ENCODE measurements at places on chromosomes 6 and 20.
A peak's percentile ranks its signal among the peaks of the same experiment; 100 is the strongest.

- DNase-seq = no peak
Measured at GRCh38 chr6:140641412-140641811, 1267.0 kb upstream of the CITED2 start.

- no peak for DNase-seq
Measured at GRCh38 chr6:137705160-137706082, 161.6 kb upstream of the TNFAIP3 start.

GRCh38 chr6:106849120-106849519 lies 125.4 kb downstream of the CD24 start:
- DNase-seq = no peak

- DNase-seq = no peak
Measured at GRCh38 chr6:87115402-87116135, 20.7 kb upstream of the CGA start.

DNA sequence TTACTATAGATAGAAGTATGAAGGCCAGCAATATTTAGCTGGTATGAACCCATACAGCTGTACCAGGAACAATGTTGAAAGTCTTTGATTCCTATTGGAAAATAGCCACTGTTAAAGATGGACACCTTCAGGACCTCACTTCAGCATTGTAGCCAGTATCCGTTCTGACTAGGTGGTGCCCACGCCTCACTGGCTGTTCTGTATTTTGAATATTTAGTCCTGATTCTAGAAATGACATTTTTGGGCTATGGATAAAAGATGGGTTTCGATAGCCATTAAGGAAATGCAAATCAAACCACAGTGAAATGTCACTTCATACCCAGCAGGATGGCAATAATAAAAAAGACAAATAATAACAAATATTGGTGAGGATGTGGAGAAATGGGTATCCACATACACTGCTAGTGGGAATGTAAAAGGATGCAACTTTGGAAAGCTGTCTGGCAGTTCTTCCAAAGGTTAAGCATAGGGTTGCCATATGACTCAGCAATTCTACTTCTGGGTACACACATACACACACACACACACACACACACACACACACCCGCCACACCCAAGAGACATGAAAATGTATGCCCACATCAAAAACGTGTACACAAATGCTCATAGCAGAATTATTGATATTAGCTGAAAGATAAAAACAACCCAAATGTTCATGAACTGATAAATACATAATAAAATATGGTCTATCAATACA lies 56.8 kb downstream of the UTRN start:
- DNase-seq = no peak

GRCh38 chr6:53795340-53795701 lies 516 bp downstream of the LRRC1 start:
- peak; percentile 78 for DNase-seq

GRCh38 chr6:16961577-16961976 lies 140.3 kb upstream of the STMND1 start:
- no peak for DNase-seq

DNA sequence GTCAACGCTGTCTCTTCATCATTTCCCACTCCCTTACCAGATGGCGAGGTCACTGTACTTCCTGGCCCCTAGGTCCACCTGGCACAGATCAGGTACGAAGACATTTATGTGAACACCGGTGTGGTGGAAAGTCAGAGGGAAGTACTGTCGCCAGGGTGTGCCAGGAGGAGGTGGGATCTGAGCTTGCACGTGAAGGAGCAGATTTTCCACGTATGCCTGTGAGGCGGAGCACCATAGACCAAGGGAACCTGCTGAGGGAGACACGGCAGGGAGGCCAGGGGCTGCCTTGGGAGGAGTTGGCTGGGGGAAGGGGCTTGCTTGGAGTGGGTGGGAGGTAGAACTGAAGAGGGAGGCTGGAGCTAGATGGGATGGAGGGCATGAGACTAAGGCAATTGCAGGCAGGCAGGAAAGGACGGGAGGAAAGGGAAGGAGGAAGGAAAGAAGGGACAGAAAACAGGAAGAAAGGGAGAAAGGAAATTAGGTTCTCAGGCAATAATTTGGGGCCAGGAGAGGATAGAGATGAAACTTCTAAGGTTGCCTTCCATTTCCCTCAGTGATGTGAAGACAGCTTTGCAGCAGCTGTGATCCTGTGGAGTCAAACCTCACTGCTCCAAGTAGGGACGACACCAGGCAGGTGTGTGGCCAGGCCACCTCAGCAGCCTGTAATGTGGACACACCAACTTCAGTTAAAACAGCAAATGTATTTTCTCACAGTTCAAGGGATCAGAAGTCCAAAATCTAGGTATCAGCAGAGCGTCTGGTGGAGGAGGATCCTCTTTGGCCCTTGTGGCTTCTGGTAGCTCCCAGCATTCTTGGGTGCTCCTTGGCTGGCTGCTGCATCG lies 46.8 kb downstream of the CHMP4B start:
- no peak for DNase-seq

DNA sequence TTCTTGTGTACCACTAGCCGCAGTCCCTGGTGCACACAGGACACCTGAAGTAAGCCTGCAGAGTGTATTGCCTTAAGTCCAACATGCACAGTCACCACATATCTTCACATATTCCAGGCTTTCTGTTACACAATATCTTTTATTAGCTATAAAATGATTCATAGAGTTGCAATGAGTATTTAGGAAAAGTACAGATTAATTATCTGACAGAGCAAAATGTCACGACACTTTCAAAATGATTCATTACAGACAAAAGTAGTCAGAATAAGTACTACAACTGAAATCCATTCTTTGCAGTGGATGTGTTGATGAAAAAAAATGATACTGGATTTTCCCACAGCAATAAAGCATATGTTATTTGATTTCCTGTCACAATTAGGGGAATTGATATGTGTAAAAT lies 199.5 kb upstream of the ASCC3 start:
- no peak for DNase-seq

DNA sequence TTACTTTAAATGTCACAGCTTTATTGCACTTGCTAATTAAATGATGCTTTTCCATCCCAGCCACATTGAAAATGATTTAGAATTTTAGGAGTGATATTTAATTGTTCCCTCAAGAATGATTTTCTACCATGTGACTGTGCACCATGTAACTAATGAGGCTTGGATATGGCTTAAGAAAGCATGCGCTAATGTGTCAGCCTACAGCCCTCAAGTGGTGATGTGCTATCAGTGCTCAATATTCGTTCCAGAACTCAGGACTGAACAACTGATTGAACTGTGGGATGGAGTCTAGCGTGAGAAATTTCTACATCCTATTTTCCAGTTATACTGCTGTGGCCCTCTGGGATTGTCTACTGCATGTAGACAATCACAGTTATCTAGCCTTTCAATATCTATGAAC lies 71.5 kb downstream of the PKIB start:
- no peak for DNase-seq

DNA sequence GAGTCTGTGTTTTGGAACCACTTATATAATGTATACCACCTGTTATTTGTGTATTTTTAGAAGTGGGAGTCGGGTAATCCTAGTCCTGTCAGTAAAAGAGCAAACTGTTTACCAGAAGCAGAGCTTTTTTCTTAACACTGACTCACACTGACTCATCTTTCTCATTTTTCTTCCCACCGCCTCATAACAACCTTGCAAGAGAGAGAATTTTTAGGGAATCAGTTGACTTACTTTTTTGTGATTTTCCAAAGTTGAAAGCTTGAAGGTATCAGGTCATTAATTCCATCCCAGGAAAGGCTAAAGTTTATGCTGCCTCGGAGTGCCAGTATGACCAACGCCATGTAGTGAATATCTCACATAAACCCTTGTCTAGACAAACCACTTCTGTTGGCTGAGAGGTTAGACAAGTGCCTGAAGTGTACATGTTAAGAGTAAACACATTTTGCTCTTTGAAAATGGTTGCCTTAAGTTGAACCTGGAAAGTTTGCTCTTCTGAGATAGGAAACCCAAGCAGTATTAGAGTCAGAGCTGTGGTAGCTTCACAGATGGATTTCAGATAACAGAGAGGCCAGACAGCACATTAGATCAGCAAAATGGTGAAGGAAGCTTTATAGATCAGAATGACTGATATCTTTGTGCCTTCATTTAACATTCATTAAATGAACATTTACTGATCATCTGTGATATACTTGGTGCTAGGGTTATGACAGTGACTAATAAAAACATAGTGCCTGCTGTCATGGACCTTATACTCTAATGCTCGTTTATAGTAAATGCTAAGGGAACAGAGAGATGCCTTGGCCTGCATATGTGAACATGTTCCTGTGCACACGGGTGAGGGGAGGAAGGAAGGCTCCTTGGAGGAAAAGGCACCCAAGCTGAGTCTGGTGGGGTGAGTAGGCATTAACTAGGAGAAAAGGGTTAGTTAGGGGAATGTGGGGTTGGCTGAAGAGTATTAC lies 29.1 kb upstream of the PKIG start:
- DNase-seq = peak; percentile 52

DNA sequence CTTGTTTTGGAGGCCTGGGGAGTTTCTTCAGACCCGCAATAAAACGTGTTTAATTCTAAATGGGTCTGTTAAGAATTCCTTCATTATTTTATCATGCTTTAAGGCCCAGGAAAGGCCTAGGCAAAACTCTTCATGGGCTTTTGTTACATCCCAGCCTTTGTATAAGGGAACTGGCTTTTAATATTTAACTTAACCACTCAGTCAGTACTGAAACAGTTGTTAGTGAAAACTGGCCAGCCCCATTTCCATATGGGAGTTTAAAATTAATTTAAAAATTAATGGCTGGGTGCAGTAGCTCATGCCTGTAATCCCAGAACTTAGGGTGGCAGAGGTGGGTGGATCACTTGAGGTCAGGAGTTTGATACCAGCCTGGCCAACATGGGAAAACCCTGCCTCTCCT lies 213.2 kb upstream of the FKBP1C start:
- DNase-seq = no peak

DNA sequence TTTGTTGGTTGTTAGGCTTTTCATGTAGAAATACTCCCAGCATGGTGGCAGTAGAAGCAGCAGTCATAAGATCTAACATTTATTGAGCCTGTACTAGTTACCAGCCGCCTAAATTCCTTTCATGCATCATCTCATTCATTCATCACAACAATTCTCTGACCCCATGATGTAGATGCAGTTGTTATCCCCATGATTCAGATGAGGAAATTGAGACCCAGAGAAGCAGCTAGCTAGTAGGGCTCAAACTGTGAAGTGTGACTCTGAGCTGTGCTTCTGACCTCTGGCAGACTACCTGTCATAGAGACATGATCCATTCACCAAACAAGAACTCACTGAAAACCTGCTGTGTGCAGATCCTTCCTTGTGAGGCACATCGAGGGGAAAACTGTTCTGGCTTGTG lies 16.9 kb downstream of the RREB1 start:
- no peak for DNase-seq

DNA sequence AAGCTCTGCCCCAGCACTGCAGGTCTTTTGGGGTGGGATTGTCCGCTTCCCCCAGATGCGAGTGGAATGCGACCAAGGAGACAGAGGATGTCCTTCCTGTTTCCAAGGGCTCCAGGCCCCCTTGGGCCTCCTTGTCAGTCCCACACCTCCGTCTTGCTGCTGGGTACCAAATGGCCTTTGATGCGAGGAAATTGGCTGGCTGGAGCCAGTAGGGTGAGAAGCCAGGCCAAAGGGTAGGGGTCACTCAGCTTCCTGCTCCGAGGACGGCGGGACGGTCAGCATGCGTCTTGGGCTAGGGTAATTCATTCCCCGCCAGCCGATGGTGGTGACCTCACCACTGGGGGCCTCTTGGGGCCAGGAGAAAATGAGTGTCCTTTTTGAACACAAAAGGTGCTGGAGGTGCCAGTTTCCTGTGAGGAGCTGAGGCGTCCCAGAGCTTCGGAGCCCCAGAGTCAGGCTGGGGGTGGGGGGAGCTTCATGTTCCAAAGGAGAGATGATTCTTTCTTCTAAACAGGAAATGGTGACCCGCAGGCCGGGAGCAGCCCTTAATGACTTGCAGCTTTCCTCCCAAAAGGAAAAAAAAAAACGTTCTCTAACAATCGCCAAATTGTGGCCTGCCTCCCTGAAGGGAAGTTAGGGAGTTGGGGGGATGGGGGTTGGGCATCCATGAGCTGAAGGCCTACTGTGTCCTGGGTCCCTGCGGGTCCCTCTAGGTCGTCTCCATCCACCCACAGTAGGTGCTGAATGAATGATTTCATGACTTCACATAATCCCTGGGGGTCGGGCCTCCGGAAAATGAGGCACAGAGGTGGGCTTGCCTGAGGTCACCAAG lies 6.7 kb downstream of the SNAI1 start:
- DNase-seq = no peak

DNA sequence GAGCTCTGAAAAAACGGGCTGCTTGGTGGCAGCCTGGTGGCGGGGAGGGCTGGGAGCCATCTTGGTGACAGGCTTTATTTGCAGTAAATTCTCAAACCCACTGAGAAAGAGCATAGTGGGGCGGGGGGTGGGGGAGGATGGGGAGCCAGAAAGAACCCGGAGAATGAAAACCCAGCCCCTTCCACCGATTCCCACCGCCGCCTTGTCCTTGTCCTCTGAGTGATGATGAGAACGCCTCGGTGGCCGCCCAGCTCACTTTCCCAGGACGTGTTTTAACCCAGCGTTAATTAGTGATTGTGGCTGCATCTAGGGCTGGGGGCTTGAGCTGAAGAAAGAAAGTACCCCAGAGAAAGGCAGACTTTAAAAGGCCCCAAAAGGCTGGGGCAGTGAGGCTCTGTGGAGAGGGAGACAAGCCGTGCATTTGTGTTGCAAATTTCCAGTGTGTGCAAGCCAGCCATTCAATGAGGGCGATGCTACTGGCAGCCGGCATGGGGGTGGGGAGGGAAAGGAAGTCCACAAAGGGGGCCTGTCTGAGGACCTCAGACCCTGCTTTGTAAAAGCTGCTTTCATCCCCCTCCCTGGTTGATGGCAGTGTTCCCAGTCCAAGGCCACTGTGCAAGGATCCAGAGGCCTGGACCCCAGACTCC lies 6.2 kb upstream of the GHRH start:
- DNase-seq = no peak

GRCh38 chr6:7169296-7169721 lies 61.5 kb downstream of the RREB1 start:
- DNase-seq = no peak

- DNase-seq = no peak
Measured at GRCh38 chr6:160173806-160174527, 52.4 kb downstream of the SLC22A1 start.

GRCh38 chr6:109242925-109243324 lies 139.3 kb downstream of the CD164 start:
- no peak for DNase-seq

DNA sequence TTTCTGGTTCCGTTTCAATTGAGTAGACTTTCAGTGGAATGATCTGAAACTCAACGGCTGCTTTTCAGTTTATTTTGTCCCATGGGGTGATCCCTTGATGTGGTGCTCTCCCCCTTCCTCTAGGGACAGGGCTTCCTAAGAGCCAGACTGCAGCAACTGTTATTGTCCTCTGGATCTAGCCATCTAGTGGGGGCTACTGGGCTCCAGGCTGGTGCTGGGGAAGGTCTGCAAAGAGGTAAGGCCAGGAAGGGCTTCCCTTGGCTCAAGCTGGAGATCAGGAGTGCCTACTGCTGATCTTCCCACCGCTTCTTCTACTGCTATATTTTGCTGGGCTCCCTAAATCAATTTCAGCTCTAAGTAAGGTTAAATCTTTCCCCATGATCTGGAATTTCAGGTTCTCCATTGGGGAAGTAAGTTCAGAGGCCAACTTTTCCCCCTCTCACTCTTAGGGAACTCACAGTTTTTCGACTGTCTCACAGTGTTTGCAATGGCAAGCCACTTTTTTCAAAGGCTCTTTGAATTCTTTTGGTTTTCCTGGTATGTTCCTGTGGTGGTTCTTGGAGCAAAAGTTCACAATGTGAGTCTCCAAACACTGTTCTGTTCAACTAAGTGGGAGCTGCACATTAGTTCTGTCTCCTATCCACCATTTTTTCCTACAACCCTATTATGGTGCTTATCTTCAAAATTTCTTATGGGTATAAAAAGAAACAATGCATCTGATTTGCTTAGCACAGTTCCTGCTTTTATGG lies 286.2 kb upstream of the EXOC2 start:
- no peak for DNase-seq

GRCh38 chr20:22795871-22796270 lies 211.5 kb upstream of the FOXA2 start:
- no peak for DNase-seq

All from NCI-H510A (cell line).